ENCODE measurements at places on chromosomes 5 and 9.

GRCh38 chr9:123033352-123033751 is at the start of gene GPR21:
GPR21 (plus strand) TSS chr9:123033667; CDS start chr9:123034567, 900 bp downstream.
- DNase-seq, result no peak

DNA sequence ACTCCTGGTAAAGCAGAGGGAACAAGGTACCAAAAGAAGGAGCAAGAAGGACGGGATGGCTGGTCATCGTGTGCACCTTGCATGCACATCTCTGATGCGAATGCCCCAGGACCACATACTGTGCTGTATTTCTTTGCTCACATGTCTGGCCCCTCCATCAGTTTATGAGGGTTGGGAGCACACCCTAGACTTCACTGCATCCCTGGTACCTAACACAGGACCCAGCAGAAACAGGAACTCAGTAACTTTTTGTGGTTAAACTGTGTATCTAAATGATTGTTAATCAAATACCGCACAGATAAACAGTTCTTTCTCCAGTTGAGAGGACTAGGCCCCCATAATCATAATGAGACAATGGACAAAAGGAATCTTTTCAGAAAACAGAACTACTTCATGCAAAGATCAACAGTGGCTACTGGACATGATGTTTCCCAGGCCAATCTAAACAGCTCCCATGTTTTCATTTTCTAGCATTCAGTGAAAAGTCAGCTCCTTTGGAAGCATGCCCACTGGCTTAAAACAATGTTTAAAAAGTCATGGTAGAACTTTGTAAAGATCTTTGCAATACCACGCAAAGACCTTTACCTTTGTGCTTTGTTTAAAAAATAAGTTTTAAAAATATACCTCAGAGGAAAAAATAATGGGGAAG is 55.5 kb upstream of the IFNK start:
- DNase-seq, result no peak

GRCh38 chr9:134994926-134995791 is 77.4 kb upstream of the FCN1 start:
- no peak for DNase-seq

DNA sequence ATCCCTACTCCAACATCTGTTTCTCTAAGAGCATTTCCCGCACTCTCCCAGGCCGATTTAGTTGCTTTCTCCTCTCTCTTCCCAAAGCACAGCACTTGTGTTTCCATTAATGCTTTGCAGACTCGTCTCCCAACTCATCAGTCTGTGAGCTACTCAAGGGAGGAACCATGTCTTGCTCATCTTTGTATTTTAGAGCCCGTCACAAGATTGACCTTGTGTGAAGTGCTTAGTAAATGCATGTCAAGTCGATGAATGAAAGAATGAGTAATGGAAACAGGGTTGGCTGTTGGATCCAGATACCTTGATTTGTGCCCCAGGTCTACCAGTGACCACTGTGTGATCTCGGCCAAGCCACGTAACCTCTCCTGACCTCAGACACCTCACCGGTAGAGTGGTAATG is 99.3 kb downstream of the KLF4 start:
- no peak for DNase-seq

DNA sequence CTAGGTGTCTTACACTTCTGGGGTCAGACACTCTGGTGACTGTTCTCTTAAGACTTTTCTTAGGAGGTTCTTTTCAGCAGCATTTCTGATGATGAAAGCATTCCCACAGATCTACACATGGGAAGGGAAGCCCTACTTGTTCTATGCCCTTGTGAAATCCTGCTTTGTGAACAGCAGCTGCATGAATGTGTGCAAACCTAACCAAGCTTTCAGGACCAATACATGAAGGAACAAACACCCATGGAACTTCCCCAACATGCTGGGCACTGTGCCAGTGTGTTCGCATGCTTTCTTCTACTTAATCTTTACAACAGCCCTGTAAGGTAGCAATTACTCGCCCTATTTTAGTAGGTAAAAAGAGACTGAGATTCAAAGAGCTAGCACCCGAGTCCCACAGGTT is 439.9 kb upstream of the KLF4 start:
- DNase-seq, result no peak

DNA sequence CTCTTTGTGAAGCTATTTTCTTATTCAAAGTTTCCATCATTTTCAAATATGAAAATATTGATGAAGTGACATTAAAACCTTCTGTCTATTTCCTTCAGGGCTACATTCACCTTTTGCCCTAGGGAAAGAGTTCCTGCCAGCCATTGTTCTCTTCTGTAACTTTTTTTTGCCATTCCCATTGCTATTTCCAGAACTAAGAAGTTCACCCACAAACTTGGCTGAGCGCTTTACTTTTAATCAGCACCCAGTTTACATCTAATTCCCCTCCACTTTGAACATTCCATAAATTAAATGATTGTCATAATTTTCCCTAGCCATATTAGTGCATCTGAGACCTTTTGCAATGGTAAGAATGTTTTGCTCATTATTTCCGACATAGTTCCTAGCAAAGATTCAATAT is 4.4 kb downstream of the IL33 start:
- DNase-seq, result no peak

GRCh38 chr5:75753182-75753581 is 35.9 kb upstream of the POC5 start:
- DNase-seq, result no peak

- no peak for DNase-seq
Measured at GRCh38 chr5:177378884-177379883, 5.0 kb upstream of the SLC34A1 start.

DNA sequence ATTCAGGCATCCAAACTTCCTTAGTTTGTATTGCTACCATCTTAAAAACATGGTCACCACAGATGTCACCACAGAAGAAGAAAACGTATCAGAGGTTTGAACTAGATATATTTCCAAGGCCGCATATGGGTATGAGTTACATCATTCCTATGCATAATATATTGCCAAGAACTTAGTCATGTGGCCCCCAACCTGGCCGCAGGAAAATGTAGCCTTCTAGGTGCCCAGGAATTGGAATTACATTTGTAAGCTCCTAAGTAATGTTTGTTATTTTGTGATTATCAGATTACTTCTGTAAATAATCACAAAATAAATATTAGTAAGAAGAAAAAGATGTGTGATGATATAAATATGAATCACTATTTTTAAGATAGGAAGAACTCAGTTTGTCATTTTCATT is 351.4 kb downstream of the ISL1 start:
- no peak for DNase-seq

GRCh38 chr9:115944166-115944948 is 209.2 kb upstream of the PAPPA start:
- DNase-seq, result no peak

DNA sequence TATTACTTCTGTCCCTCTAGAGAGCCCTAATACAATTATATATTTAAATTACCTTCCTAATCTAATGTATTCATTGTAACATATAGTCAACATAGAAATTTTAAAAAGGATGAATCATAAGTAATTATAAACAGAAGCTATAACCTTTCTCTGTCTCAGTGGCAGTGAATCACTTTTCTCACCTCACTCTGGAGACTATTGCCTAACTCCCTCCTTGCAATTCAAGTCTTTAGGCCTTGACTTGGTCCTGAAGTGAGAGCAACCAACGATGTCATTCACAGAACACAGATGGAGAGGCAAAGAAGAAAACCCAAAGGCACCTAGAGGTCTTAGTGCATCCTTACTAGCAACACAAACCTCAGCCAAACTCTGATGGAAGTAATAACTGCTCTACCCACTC is 133.3 kb upstream of the DPYSL3 start:
- no peak for DNase-seq

- DNase-seq, result no peak
Measured at GRCh38 chr5:93349613-93350012, 231.4 kb downstream of the NR2F1-AS1 start.

- DNase-seq, result no peak
Measured at GRCh38 chr9:93126825-93127368, 7.2 kb downstream of the NINJ1 start.

- no peak for DNase-seq
Measured at GRCh38 chr5:64286381-64286780, 120.7 kb downstream of the RNF180 start.

GRCh38 chr5:82597437-82597836 is 319.3 kb upstream of the RPS23 start:
- DNase-seq, result no peak

DNA sequence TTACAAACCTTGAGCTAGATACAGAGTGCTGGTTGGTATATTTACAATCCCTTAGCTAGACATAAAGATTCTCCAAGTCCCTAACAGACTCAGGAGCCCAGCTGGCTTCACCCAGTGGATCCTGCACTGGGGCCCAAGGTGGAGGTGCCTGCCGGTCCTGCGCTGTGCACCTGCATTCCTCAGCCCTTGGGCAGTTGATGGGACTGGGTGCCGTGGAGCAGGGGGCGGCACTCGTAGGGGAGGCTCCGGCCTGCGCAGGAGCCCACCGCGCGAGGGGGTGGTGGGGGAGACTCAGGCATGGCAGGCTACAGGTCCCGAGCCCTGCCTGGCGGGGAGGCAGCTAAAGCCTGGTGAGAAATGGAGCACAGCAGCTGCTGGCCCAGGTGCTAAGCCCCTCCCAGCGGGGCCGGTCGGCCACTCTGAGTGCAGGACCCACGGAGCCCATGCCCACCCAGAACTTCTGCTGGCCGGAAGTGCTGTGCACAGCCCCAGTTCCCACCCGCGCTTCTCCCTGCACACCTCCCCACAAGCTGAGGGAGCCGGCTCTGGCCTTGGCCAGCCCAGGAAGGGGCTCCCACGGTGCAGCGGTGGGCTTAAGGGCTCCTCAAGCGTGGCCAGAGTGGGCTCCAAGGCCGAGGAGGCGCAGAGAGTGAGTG is 1464.7 kb downstream of the EFNA5 start:
- no peak for DNase-seq

- no peak for DNase-seq
Measured at GRCh38 chr5:165497707-165498106, 1992.3 kb downstream of the MAT2B start.

DNA sequence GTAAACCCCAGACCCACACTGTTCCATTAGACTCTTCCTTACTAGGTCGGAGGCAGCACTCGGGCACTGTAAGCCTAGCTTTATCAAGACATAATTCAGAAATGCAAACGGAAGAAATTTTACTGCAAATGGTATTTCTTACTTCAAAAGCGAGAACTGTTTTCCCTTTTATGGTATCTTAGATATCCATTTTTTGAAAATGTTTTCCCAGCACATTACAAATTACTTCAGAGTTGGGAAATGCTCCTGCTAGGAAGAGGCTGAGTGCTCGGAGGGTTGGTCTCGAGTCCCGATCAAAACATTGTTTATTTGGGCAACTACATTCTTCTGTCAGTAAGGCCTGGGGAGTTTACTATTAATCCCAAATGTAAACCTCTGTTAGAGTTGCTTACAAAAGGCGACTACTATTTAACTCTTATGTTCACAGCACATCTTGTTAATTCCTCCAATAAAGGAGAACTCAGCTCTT is 332.9 kb downstream of the CWC27 start:
- no peak for DNase-seq

- no peak for DNase-seq
Measured at GRCh38 chr5:172801179-172801671, 30.2 kb upstream of the DUSP1 start.

- no peak for DNase-seq
Measured at GRCh38 chr5:142013734-142014521, 1.1 kb upstream of the GNPDA1 start.

GRCh38 chr5:78753093-78753531 is 104.5 kb upstream of the LHFPL2 start:
- no peak for DNase-seq

DNA sequence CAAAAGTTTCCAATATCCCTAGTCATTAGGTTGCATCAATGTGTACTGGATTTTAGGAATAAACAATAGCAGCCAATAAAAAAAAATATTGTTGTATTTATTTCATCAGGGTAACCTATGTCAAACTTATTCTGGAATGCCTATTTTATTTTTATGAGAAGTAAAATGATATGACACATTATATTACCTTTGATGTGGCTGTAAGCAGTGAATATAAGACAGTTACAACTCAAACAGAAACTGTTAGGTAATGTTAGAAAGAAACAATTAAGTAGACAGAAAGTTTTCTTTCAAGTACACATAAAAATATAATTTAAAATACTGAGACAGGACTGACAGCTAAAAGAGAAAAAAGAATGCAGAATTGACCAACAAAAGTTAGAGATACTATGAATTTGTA is 65.5 kb downstream of the GNG10 start:
- DNase-seq, result no peak

DNA sequence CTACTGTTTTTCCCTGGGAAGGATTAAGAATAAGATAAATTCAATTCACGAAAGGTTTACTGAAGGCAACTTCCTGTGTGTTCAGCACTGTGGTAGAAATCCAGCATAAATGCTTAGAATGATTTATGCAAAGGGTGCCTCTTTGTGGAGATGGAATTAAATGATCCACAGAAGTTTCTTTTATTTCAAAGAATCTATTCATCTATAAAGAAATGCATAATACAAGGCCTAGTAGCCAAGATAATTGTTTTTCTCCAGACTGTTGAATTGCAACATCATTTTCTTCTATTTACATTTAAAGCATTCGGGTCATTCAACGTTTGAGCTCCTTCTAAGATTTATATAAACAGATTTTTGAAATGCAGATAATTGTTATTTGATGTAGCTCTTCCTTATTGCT is 138.8 kb upstream of the NFIL3 start:
- no peak for DNase-seq

DNA sequence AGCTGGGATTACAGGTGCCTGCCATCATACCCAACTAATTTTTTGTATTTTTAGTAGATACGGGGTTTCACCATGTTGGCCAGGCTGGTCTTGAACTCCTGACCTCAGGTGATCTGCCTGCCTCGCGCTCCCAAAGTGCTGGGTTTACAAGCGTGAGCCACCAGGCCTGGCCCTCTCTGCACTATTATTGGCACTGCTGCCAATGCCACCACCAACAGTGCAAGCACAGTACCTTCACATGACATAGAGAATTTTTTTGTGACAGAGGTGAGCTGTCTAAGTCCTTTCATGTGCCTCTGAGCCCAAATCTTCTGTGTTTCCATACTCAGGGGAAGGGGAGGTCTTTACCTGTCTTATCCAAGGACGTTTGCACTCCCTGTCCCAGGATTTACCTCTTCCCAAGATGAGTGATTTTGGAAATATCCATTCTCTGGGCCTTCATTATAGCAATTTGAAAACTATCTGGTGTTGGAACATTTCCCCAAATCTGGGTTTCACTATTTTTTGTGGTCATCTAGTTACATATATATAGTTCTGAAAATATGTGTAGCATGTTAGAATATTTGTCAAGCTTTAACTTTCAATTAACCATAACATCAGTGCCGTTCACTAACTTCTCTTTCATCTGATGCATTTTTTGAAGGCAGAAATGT is 5.4 kb upstream of the CD180 start:
- no peak for DNase-seq

GRCh38 chr5:617896-618295 is 5.8 kb downstream of the CEP72 start:
- no peak for DNase-seq
